LHCN-M2 (cell line): ENCODE measurements at places on chromosomes 4 and X. TPM values are rescaled to one million over a fixed set of nuclear protein-coding genes. Genes with fewer than 3 reads are reported as not detected.

DNA sequence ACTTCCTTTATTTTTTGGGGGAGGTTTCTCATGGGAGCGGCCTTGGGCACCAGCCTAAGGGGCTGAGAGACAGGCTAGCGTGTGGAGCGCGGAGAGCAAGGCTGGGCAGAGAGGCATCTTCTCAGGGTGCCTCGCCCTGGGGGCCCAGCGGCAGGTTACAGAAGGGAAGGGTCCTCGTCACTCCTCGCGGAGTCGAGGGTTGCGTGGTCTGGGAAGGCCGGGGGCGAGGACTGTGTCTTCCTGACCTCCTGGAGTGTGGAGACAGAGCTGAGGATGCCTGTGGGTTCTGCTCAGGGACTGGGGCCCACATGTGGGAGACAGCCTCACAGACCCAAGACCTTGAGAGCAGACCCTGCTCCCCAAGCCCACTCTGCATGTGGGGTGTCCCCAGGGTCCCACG is 79.6 kb upstream of the LRPAP1 start:
- no peak for DNase-seq

DNA sequence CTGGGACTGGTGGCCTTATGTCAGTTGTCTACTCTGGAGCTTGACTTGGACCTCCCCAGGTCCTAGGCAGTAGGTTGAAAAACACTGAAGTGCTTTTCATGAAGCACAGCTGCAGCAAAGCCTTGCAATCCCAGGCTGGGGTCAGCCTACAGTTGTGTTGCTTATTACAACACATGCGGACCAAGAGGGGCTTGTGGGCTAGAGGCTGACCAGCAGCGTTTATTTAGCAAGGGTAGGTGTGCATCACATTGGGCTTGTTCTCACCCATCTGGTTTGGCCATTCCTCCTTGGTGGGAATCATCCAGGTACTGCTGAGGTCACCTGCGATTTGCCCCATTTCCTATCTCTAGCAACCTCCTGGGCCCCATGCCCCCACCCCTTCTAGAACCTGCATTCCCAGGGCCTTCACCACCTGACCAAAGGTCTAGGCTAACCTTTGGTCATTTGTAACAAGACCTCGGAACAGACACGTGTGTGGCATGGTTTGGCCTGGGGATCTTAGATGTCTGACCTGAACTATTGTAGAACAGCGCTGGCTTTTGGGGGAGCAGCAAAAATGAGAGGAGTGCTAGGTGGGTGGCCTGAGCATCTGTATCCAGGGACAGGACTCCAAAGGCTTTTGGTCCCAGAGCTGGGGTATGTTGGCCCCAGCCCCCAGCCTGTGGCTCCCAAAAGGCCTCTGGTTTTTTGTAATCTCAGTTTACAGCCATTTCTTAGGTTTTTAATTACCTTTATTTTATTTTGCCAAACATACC is 3.0 kb downstream of the RPL10 start:
- no peak for DNase-seq

GRCh38 chrX:106510713-106511403 is 100.9 kb upstream of the RADX start:
- DNase-seq: no peak

DNA sequence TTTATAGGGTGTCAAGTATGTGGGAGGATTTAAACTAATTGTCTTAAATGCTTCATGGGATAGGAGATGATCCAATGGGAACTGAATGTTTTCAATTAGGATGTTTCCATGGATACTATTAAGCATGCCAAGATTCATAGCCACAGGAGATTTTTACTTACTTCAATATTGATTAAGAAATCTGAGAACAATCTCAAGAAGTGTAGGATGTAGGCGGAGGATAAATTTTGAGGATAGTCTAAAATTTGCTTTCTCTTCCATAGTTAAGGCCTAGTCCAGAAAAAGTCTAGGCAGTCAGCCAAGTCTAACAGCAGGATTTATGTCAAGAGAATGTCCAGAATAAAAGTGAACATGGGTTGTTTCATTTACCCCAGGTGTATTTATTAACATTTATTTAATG is 32.8 kb downstream of the REPS2 start:
- DNase-seq: no peak

GRCh38 chrX:68794461-68794860 is 34.4 kb upstream of the EFNB1 start:
- no peak for DNase-seq

- peak; percentile 40 for DNase-seq
Observed at GRCh38 chrX:95057341-95057740, 1383.3 kb downstream of the FAM133A start.

GRCh38 chrX:65601126-65601525 is 66.3 kb upstream of the MSN start:
- DNase-seq: no peak

GRCh38 chr4:16457944-16458343 is 231.7 kb upstream of the TAPT1 start:
- no peak for DNase-seq

- DNase-seq: no peak
Observed at GRCh38 chr4:34676400-34676799, 1567.9 kb downstream of the ARAP2 start.

- no peak for DNase-seq
Observed at GRCh38 chrX:37644381-37645305, 40.9 kb upstream of the XK start.

DNA sequence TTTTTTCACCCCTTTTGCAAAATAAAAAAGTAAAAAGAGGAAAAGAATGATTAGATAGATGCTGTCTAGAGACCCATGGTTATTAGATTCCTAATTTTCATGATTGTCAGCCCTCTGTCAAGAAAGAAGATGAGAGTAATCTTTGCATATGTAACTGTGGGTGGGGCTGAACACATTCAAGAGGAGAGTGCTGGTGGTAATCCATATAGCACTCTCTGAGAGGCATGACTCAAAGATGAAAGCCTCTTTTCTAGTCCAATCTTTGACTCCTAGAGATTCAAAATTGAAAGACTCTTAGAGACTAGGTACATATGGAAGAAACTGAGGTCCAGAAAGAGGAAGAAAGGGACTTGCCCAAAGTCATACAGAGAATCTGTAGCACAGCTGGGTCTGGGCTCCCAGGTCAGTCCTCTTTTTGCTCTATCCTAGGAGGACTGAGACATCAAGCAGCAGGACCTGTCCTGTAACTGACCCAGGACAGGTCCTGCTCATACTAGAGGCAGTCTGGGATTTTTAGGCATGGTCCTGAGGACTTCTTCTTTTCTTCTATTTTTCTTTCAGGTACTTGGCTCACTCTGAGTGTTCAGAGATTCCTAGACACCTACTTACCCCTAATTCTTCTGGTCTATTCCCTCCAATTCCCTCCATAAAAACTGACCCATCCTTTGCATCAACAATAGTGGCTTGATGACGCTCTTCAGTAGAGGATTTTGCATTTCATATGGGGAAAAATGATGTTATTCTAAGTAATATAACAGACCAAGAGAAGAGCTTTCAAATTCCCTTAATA is 23.8 kb downstream of the VSIG4 start:
- no peak for DNase-seq

- DNase-seq: no peak
Observed at GRCh38 chr4:15794905-15795304, 16.8 kb downstream of the CD38 start.

DNA sequence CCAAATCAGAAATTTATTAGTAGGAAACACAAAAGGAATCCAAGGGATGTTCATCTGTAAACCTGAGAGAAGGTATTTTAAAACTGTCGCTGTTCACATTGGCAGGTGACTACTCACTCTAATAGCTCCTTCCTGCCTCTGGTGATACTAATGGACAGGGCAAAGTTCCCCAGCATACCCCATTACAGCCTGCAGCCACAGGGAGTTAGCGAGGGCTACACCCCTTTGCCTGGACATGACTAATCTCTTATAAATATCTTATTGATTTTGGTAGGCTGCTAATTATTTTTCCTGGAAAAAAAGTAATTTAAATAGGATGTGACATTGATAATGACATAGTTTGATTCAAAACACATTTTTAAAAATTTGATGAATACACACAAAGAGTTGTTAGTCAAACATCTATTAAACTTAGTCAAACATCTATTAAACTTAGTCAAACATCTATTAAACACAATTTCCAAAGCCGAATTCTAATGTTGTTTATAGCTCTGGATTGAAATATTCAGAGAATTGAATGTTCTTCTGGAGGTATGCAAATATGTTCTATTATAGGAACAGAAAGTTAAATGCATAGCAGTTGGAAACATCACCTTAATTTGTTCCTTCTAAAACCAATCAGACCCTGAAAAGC is 83.0 kb upstream of the CBR4 start:
- no peak for DNase-seq

GRCh38 chr4:3729188-3729881 is 36.9 kb upstream of the ADRA2C start:
- DNase-seq: peak; percentile 8

DNA sequence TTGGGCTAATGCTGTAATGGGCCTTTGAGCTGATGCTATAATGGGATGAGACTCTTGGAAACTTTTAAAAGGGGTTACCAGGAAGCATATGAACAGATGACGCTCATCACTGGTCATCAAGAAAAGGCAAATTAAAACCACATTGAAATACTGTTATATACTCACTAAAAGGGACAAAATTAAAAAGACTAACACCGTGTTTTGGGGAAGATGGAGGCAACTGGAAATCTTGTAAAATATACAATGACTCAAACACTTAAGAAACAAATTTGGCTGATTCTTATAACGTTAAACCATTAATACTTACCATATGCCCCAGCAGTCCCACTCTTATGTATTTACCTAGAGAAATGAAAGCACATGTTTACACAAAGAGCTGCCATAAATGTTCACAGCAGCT is 207.2 kb upstream of the GPRIN3 start:
- no peak for DNase-seq

DNA sequence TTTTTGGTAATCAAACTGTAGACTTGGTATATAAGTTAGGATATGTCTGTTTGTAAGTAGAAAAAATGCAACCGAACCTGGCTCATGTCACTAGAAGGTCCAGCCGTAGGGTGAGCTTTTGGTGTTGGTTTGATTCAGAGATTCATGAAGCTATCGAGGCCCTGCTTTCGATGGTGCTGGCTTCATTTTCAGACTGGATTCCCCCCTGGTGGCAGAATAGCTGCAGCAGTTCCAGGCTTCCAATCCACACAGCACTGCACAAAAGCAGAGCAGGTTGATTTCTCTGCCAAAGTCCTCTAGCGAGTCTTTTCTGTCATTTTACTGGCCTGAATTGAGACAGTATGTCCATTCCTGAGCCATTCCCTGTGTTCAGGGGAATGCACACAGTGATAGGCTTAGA is 33.1 kb downstream of the PDK3 start:
- no peak for DNase-seq

DNA sequence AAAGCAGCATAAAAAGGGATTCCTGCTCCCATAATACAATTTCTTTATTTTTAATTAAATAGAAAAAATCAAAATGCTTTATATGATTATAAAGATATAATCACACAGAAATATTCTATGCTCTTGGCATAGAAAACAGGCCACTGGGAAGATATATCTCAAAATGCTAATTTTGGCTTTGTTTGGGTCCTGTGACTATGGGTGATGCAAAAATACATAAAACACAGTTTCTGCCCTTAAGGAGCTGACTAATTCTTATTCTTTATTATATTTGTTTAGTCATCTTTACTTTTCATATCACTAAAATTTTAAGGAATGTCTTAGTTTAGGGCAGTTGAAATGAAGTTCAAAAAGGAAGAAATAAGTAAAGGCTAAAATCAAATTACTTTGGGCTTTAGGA is 7.0 kb upstream of the BMP3 start:
- no peak for DNase-seq

DNA sequence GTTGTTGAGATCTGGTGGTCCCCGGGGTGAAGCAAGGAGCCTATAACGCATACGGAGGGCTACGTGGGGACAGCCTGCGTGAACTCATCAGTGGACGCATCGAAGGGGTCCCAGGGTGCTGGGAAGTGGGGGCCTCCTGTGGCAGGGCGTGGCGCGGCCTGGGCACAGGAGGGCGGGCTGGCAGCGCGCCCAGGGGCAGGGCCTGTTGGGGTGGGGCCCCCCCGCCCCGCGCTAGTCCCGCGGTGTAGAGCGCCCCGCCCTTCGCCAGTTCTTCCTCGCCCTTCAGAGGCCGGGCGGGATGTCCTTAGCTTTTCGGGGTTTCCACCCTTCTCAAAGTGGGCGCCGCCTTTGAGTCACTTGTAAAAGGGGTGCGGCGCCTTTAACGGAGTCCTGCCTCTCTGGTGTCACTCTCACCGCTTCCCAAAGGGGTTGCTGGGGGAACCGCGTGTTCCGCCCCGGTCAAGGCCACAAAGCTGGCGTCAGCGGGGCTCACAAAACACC is 632 bp downstream of the PLP2 start:
- peak; percentile 80 for DNase-seq

GRCh38 chrX:106479920-106480319 is 131.9 kb upstream of the RADX start:
- no peak for DNase-seq

DNA sequence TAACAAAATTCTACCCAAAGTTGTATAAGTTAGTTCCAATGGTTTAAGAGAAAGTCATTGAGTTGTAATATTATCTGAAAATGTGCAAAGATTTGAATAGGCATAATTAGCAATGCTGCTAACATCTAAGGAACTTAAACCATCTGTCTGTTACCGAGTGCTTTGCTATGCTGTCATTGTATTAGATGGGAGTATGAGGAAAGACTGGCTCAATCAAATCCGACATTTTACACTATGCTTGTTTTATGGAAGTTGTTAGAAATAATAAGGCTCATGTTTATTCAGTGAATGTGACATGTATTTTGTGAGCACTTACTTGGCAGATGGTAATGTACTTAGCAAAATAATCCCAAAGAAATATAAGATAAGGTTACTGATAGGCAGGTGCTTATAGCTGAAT is 1715.1 kb downstream of the PCDH7 start:
- no peak for DNase-seq

DNA sequence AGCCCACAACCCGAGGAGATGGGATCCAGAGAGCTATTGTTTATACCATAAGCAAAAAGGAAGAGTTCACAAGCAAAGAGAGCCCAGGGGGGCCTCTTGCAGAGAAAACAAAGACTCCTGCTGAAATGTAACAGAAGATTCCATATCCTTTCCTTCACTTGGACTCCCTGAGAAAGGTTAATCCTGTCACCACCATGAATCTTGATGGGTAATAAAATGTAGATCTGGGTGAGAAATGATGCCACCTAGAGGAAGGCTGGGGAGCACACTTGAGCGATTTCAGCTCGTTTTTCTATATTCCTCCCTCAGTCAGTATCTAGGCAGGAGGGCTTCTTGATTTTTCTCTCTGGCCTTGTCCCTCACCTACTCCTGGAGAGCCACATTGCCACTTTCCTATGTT is 10.2 kb upstream of the KCNE5 start:
- DNase-seq: peak; percentile 5

The ETNPPL gene
- total RNA-seq: 0.34 TPM in 1 of 2 replicates, not detected in the other

The DCAF12L2 gene
- total RNA-seq: not detected in 2 replicates

The PLP1 gene
- total RNA-seq: 0.17 TPM in 1 of 2 replicates, not detected in the other

The STPG2 gene
- 0.11 TPM in 1 of 2 replicates, not detected in the other for total RNA-seq

The SLC10A4 gene
- total RNA-seq: not detected in 2 replicates

The ATP8A1 gene
- 0.06 TPM in 2 replicates for total RNA-seq

The CNGA1 gene
- total RNA-seq: not detected in 2 replicates

The S100G gene
- not detected in 2 replicates for total RNA-seq

The QRFPR gene
- not detected in 2 replicates for total RNA-seq

The FAM241A gene
- total RNA-seq: 1.2 and 1.5 TPM in 2 replicates

The KIAA1210 gene
- total RNA-seq: not detected in 2 replicates

The POF1B gene
- total RNA-seq: not detected in 2 replicates

The IL3RA gene
- not detected in 2 replicates for total RNA-seq
